ENCODE measurements at places on chromosomes 4 and X.

DNA sequence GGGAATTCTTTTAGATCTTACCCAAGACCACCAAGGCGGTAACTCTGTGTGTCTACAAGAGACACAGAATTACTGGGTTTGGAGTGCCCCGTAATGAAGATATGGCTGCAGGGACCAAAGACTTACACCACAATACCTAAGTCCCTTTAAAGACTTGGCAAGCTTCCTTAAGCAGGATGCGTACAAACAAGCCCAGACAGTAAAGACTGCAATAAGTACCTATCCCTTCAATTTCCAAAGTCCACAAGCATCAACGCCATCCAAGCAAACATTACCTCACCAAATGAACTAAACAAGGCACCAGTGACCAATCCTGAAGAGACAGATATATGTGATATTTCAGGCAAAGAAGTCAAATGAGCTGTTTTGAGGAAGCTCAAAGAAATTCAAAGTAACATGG lies 42.3 kb upstream of the RNF128 start:
- no peak for DNase-seq

DNA sequence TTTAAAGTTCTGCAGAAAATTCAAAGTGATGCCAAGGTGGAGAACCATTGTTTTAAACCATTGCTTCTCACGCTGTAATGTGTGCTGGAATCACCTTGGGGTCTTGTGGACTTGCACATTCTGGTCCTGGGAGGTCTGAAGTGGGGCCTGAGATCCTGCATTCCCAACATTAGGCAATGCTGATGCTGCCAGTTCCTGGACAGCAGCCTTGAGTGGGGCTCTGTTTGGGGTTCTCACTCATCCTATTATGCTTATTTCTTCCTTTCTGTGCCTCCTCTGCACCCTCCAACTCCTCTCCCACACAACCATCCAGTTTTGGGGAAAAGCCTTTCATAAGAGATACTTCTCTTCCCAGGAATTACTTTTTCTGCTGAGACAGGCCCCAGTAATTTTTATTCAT lies 44.2 kb upstream of the RASSF6 start:
- no peak for DNase-seq

GRCh38 chr4:147480891-147481576 lies at the start of gene EDNRA:
Gene EDNRA, plus strand, starts transcription at chr4:147481097. Its CDS starts 4,585 bp downstream, at chr4:147485682.
- DNase-seq: peak; percentile 33

- no peak for DNase-seq
Measured at GRCh38 chr4:176498617-176499256, 179.0 kb downstream of the SPCS3 start.
